ENCODE measurements at places on chromosomes 4 and X. TPM values are rescaled to one million over a fixed set of nuclear protein-coding genes. Genes with fewer than 3 reads are reported as not detected.

DNA sequence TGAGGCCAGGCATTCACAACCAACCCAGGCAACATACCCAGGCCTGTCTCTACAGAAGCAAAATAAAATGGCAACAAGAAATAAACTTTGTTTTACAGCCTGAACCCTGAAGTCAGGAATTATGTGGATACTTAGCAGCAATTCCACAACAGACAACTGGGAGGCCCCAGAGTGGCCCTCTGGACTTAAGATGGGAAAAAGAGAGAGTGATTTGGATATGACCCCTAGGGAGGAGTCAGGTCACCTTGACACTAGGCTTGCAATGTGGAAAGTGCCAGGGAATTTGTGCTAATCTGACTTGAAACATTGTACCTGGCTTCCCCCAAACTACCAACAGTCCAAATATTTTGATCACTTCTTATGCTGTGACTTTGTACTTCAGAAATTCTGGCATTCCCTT, 193.1 kb downstream of the PARM1 start:
- no peak for DNase-seq

- no peak for DNase-seq
These were observed 139.0 kb downstream of the DCK start for GRCh38 chr4:71132486-71132885.

MRPL1 gene
- total RNA-seq = 40.9 TPM

GRCh38 chr4:54184581-54184980, 44.5 kb upstream of the PDGFRA start:
- DNase-seq = no peak
